Large intestine (tissue), 12 donors: ENCODE measurements at places on chromosomes 7 and 10.

DNA sequence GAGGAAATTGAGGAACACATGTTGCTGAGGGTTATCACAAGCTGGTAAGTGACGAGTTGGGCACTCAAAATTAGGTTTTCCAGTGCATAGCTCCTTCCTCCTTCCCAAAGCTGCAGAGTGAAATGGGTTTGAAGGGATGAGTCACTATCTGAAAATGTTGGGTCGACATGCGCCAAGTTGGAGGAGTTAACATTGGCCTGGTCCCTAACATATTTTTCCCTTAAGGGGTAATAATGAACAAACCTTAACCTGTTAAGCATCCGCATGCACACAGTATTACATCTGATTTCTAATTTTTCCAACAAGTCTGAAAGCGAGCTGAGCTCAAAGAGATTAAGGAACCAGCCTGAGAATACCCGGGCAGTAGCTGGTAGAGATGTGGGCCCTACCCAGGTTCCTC is 20.7 kb upstream of the TECTB start:
- H3K27ac ChIP-seq, result peak overlapping the region; percentile 67
- peaks cover 27% of the 10 kb centered on the region for H3K4me1 ChIP-seq
- H3K36me3 ChIP-seq, result no peaks in the 10 kb centered on the region
- no peak overlapping the region for H3K4me3 ChIP-seq

GRCh38 chr10:22899775-22900174 is 28.1 kb upstream of the ARMC3 start:
- no peaks in the 10 kb centered on the region for H3K36me3 ChIP-seq
- no peaks in the 10 kb centered on the region for H3K27me3 ChIP-seq
- H3K27ac ChIP-seq, result no peak overlapping the region
- no peak overlapping the region for H3K4me3 ChIP-seq
- no peaks in the 10 kb centered on the region for H3K4me1 ChIP-seq

- H3K27me3 ChIP-seq, result no peaks in the 10 kb centered on the region
- H3K4me3 ChIP-seq, result no peak overlapping the region
- no peak overlapping the region for H3K27ac ChIP-seq
- H3K36me3 ChIP-seq, result no peaks in the 10 kb centered on the region
- DNase-seq, result no peak
These were observed 117.9 kb downstream of the ADCY1 start for GRCh38 chr7:45692031-45692430.

- H3K36me3 ChIP-seq, result no peaks in the 10 kb centered on the region
- DNase-seq, result no peak
- H3K27ac ChIP-seq, result no peak overlapping the region
- peaks cover 2% of the 10 kb centered on the region for H3K27me3 ChIP-seq
These were observed 14.9 kb upstream of the ADCK2 start for GRCh38 chr7:140657891-140658290.

- no peak overlapping the region for H3K4me3 ChIP-seq
- peaks cover 37% of the 10 kb centered on the region for H3K4me1 ChIP-seq
- H3K27ac ChIP-seq, result peak overlapping the region; percentile 10
- no peaks in the 10 kb centered on the region for H3K27me3 ChIP-seq
- no peaks in the 10 kb centered on the region for H3K36me3 ChIP-seq
These were observed 20.3 kb upstream of the KLF6 start for GRCh38 chr10:3805201-3805790.

- H3K4me1 ChIP-seq, result peaks cover 14% of the 10 kb centered on the region
- no peak for DNase-seq
These were observed 145.0 kb downstream of the WDR37 start for GRCh38 chr10:1200866-1201807.

- no peaks in the 10 kb centered on the region for H3K4me1 ChIP-seq
- H3K4me3 ChIP-seq, result no peak overlapping the region
- no peak for DNase-seq
- no peaks in the 10 kb centered on the region for H3K27me3 ChIP-seq
- no peak overlapping the region for H3K27ac ChIP-seq
These were observed 85.2 kb upstream of the SEMA3C start for GRCh38 chr7:81004098-81004497.

DNA sequence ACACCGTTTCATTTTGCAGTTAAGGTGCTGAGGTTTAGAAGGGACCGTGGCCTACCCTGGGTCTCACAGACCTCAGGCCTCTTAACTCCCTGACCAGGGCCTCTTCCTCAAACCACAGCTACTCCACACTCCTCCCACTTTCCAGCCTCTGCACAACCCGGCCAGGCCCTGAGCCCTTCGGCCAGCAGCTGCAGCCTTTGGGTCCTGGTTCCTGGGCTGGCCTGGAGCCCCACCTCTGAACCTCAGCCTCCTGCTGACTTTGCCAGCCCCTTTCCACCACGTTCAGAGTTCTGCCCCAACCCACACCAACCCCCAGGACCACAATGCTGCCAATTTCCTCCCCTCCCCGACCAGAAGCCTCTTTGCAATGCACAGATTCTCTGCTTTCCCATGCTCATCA is 84.1 kb downstream of the VOPP1 start:
- no peak overlapping the region for H3K4me3 ChIP-seq
- no peak overlapping the region for H3K27ac ChIP-seq
- DNase-seq, result no peak
- H3K4me1 ChIP-seq, result no peaks in the 10 kb centered on the region
- no peaks in the 10 kb centered on the region for H3K27me3 ChIP-seq
